Uterus (tissue), 4 donors: ENCODE measurements at places on chromosomes 13 and 19.

DNA sequence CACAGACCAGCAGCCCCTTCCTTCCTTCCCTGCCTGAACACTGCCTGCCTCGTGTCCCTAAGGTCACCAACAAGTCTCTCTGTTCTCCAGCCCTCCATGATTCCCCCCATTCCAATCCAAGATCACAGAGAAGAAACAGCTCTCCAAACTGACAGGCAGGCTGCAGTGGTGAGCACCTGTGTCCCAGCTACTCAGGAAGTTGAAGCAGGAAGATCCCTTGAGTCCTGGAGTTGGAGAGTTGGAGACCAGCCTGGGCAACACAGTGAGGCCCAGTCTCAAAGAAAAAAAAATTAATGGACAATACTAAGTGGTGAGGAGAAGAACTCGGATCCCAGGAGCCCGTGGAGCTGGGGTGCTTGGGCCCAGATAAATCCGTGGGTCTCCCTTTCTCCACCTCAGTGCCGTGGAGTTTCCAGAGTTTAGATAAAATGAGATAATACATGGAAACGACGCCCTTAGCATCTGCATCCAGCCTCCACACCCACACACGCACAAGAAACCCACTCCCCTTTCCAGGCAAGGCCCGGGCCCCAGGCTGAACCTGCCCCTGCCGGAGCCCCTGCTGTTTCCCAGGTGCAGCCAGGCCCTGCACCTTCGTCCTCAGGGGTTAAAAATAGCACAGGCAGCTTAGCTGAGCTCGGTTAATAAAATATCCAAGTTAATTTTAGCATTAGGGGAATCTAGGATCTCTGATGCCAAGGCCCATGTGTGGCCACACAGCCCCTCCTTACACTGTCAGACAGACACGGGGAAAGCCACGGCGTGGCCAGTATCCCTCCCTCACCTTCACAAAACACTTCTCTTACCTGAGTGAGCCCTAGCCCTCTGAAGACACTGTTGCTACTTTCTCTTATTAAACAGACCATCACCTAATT is 4.7 kb downstream of the RASA3 start:
- no peak for DNase-seq

GRCh38 chr19:4149518-4150288 is 3.7 kb upstream of the CREB3L3 start:
- no peak for DNase-seq

- no peak for DNase-seq
Measured at GRCh38 chr13:74816737-74817136, 665.2 kb downstream of the TBC1D4 start.

- DNase-seq, result no peak
Measured at GRCh38 chr13:31227063-31227462, 27.3 kb downstream of the B3GLCT start.

- no peak for DNase-seq
Measured at GRCh38 chr19:21022996-21023395, 2.5 kb downstream of the ZNF430 start.
